ENCODE measurements at places on chromosomes 1 and 21. TPM values are rescaled to one million over a fixed set of nuclear protein-coding genes. Genes with fewer than 3 reads are reported as not detected.

DNA sequence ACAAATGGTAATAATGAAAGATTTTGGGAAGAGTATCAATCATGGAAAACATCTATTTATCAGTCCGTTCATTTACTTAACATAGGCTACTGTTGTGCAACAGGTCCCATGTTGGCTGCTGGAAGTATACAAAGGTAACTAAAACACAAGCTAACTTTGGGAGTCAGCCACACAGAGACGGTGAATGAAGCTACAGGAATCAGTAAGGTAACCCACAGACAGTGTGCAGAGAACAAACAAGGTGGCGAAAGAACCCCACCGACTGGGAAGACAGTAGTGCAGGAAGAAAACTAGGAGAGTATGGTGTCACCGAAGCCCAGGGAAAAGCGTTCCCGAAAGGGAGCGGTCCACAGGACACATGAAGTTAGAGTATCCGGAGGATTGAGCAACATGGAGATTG is 342.3 kb downstream of the SMYD3 start:
- DNase-seq: no peak

- peak; percentile 33 for DNase-seq
Measured at GRCh38 chr1:94100785-94101612, 19.9 kb downstream of the ABCA4 start.

DNA sequence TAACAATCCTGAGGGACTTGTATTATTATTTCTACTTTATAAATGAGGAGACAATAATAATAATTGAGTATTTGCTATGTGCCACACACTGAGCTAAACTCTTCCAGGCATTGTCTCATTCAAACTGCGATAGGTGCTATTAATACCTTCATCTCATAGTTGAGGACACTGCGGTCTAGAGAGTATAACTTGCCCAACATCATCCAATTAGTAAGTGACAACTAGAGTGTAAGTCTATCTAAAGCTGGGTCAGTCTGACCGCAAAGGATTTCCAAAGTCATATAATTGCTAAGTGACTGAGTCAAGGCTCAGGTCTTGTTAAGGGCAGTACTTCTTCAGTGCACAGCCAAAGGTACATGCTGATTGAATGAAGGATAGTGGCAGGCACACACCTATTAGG is 9.7 kb downstream of the BCL9 start:
- no peak for DNase-seq

DNA sequence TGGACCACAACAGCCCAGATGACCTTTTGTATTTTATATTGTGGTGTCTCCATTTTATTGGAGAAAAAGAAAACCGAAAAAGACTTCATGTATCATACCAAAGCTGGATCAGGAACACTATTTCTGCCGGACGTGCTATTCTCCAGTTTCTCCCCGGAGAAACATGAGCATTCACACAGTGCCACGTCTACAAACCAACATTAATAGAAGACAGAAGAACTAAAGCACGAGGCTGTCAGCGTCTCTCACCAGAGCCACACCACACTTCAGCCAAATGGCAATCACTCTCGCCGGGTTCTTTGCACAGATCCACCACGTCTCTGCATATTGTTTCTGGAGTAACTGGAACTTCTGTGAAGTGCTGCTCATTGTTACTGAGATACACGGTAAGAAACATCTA is 24.8 kb downstream of the TP53BP2 start:
- DNase-seq: no peak

DNA sequence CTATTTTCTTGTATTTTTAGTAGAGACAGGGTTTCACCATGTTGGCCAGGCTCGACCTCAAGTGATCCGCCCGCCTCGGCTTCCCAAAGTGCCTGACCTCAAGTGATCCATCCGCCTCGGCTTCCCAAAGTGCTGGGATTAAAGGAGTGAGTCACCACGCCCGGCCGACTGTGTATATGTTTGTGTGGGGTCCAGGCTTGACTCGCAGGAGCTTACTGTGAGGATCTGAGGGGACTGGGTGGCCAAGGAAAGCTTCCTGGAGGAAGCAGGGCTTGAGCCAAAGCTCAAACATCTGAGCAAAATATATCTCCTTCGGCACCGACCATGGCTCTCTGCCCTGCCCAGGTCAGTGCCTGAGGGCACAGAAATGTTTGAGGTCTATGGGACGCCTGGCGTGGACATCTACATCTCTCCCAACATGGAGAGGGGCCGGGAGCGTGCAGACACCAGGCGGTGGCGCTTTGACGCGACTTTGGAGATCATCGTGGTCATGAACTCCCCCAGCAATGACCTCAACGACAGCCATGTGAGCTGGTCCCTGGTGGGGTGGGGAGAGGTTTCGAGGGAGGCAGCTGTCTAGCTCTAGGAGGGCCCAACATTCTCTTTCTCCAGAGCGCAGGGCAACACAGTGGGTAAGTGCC is 10.5 kb downstream of the PADI3 start:
- no peak for DNase-seq

DNA sequence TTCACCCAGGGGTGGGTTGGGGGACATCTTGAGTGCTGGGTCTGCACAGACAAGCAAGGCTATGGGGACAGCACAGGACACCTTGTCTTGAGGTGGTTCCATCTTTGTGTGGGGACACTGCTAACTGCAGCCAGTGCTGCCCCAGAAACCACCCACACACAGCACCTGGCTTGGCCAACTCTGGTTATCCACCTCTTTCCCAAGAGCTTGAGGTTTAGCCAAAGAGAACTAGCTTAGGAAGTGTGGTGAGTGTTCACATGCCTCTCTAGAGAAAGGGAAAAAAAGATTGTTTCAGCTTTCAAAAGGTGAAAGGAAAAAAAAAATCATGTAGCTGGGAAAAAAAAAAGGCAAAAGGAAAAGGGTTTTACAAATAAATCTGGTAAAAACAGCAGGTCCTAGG is 32.4 kb downstream of the BCAR3 start:
- DNase-seq: no peak

GRCh38 chr1:235011064-235011598 is 117.5 kb downstream of the TOMM20 start:
- no peak for DNase-seq

- no peak for DNase-seq
Measured at GRCh38 chr1:234768171-234768568, 158.2 kb upstream of the IRF2BP2 start.

The UMODL1 gene
- total RNA-seq: not detected

The ADAMTS5 gene
- not detected for total RNA-seq

The VANGL2 gene
- total RNA-seq: 8.0 TPM

The GNAT2 gene
- total RNA-seq: not detected
